ENCODE measurements at places on chromosomes 16 and 17. TPM values are rescaled to one million over a fixed set of nuclear protein-coding genes. Genes with fewer than 3 reads are reported as not detected.

DNA sequence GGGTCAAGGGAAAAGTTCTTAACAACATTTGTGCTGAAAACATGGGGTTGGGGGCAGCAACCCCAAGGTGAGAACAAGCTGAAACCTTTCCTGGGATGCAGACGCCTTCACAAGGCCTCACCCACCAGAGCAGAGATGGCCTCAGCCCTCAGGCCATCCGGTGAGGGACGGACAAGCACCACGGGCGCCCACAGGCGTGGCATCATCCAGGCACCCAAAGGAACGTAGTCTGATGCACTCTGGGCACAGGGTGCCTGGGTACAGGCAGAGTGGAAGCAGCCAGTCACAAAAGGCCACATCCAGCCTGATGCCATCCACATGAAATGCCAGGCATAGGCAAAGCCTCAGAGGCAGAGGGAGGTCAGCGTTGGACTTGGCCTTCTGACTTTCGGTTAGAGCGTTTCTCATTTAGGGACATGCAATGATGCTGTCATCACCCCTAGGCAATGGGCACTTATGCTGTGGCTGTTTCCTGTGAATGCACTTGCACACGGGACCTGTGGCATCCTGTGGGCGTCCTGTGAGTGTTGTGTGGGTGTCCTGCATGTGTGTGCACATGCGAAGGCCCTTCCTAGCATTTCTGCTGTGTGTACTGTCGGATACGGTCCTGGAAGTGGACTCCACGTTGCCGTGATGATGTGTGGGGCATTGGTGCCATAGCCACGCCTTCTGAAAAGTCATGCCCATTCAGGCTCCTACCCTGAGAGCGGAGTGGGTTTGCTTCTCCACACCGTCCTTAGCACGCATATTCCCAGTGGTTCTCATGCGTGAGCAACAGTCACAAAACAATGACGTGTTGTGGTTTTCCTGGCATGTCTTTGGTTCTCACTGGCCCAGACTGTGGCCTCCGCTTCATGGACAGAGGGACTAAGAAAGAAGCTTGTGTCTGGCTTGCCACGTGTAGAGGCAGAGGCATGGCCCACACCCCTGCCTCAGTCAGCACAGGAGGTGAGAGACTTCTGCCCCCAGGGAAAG, 52.7 kb upstream of the ZNF469 start:
- no peaks in the 10 kb centered on the region for H3K36me3 ChIP-seq
- DNase-seq: no peak
- H3K27ac ChIP-seq: no peak overlapping the region
- H3K27me3 ChIP-seq: peaks cover 6% of the 10 kb centered on the region
- no peak overlapping the region for H3K4me3 ChIP-seq

The RHBDL1 gene
- total RNA-seq: 0.82 TPM

DNA sequence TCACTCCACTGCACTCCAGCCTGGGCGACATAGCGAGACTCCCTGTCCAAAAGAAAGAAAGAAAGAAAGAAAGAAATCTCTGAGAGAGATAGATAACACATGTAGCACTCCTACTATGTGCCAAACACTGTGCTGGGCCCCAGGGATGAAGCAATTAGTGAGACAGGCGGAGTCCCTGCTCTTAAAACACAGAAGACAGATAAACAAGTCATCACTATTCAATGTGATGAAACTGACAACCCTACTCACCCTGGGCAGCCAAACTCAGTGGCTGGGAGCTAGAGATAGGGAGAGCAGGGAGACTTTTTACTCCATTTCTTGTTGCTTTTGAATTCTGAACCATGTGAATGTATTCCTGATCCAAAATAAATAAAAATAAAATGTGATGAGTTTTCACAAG, 35.2 kb upstream of the GOSR2 start:
- H3K4me3 ChIP-seq: no peak overlapping the region
- H3K27ac ChIP-seq: no peak overlapping the region
- peaks cover 14% of the 10 kb centered on the region for H3K27me3 ChIP-seq
- H3K4me1 ChIP-seq: no peaks in the 10 kb centered on the region

The EXOC3L1 gene
- total RNA-seq: not detected

The GTF3C1 gene
- 52.9 TPM for total RNA-seq

- H3K36me3 ChIP-seq: no peaks in the 10 kb centered on the region
- H3K27ac ChIP-seq: no peak overlapping the region
- H3K27me3 ChIP-seq: no peaks in the 10 kb centered on the region
- no peak for DNase-seq
- H3K4me1 ChIP-seq: no peaks in the 10 kb centered on the region
Measured at GRCh38 chr17:71413935-71414334, 706.9 kb upstream of the SOX9 start.

GRCh38 chr16:58031016-58031800, 5.7 kb downstream of the MMP15 start:
- DNase-seq: no peak
- no peaks in the 10 kb centered on the region for H3K4me1 ChIP-seq
- H3K36me3 ChIP-seq: no peaks in the 10 kb centered on the region

The TEDC2 gene
- 23.9 TPM for total RNA-seq

DNA sequence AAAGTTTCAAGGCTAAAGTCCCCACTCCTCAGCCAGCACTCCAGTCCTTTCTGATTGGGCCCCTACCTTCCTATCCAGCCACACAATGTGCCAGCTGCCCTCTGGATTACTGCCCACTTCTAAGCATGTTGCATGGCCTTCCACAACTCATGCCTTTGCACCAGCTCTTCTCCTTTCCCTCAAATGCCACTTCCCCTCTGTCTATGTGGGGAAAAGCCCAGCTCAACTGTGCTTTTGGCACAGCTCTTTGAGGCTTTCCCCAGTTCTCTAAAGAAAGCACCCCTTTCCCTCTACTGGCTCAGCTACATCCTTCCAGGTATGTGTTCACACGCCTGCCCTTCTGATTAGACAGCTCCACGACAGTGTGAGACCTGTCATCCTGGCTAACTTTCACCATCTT, 18.5 kb downstream of the GTF3C1 start:
- peaks cover 46% of the 10 kb centered on the region for H3K36me3 ChIP-seq
- no peak overlapping the region for H3K4me3 ChIP-seq
- no peak overlapping the region for H3K27ac ChIP-seq
- H3K27me3 ChIP-seq: no peaks in the 10 kb centered on the region
- no peaks in the 10 kb centered on the region for H3K4me1 ChIP-seq

GRCh38 chr16:88296437-88297177, 86.2 kb upstream of the ZNF469 start:
- peaks cover 11% of the 10 kb centered on the region for H3K27me3 ChIP-seq
- no peak for DNase-seq
- H3K4me3 ChIP-seq: no peak overlapping the region

The PDF gene
- total RNA-seq: 17.6 TPM

The NACA2 gene
- total RNA-seq: not detected

GRCh38 chr17:45009676-45010467, 41.6 kb downstream of the DCAKD start:
- peaks cover 7% of the 10 kb centered on the region for H3K27me3 ChIP-seq
- DNase-seq: no peak

DNA sequence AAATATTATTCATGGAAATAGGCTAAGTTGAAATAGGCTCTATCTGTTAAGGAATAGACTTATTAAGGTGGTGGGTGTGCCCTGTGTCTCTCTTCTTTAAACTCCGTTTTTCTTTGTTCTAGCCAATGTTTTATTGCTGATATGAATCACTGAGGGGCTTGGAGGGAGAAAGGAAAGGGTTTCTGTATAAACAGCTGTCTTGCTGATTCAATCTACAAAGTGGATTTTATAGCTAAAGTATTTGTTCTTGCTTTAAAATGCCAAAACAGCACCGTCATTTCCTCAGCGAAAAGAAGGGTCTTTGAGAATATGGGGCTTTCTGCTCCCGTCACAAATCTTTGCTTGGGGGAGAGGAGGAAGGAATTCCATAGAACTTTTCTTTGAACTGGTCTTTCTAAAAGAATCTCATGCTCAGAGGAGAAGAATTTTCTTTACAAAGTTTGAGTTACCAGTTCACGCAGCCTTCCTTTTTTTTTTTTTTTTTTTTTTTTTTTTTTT, 39.3 kb downstream of the MSI2 start:
- no peaks in the 10 kb centered on the region for H3K27me3 ChIP-seq
- no peak for DNase-seq
- no peak overlapping the region for H3K27ac ChIP-seq
- H3K4me1 ChIP-seq: peaks cover 24% of the 10 kb centered on the region
- peaks cover 38% of the 10 kb centered on the region for H3K36me3 ChIP-seq
- no peak overlapping the region for H3K4me3 ChIP-seq

GRCh38 chr16:56965149-56966092, 3.7 kb downstream of the CETP start:
- DNase-seq: no peak
- no peaks in the 10 kb centered on the region for H3K36me3 ChIP-seq
- H3K27ac ChIP-seq: peak overlapping the region; percentile 81
- no peak overlapping the region for H3K4me3 ChIP-seq

- peak within 1 kb of the TSS; percentile 72 for H3K4me3 ChIP-seq
- H3K36me3 ChIP-seq: peaks cover 3% of the 10 kb centered on the region
- no peak for DNase-seq
Measured at GRCh38 chr16:86510465-86511261, at the start of gene FOXF1. FOXF1 (plus strand) TSS chr16:86510527; CDS start chr16:86510570, 43 bp downstream.

The PERCC1 gene
- not detected for total RNA-seq

DNA sequence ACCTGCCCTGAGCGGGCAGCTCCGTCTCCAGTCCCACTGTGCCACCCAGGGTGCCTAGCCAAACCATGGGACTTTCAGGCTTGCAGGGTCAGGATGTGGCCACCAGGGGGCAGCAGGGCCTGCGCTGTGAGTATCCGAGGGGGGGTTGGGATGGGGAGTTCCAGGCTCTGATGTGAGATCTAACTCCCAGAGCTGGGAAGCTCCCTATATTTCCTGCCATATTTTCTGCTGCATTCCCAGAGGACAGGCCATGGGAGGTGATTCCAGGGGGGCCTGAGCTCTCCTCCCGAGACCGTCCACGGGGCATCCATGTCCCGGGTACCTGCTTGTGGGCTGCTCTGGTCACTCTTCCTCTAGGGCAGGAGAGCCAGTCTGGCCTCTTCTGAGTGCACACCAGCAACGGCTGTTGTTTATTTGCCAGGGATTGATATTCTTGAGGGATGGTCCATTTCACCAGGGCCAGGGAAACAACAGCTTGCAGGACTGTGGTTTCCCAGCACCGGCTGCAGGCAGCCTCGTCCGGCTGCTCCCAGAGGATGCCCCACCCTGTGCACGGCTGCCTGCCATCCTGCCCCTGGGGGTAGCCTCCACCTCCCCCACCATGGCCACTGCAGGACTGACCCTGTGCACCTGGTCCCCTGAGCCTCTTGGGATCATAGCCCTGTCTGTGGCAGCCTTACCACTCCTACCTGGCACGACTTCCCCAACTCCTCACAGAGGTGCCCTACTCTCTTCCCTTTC, 1.2 kb downstream of the GPR142 start:
- peak; percentile 82 for DNase-seq
- H3K36me3 ChIP-seq: no peaks in the 10 kb centered on the region
- H3K27ac ChIP-seq: no peak overlapping the region
- H3K4me3 ChIP-seq: peak overlapping the region; percentile 35

- DNase-seq: no peak
- no peaks in the 10 kb centered on the region for H3K27me3 ChIP-seq
- no peaks in the 10 kb centered on the region for H3K4me1 ChIP-seq
- no peak overlapping the region for H3K27ac ChIP-seq
- H3K4me3 ChIP-seq: no peak overlapping the region
Measured at GRCh38 chr17:82950525-82951102, 110.8 kb upstream of the ZNF750 start.

The KRTAP2-2 gene
- total RNA-seq: not detected

- H3K4me3 ChIP-seq: peak overlapping the region; percentile 44
- H3K27ac ChIP-seq: peak overlapping the region; percentile 85
- no peaks in the 10 kb centered on the region for H3K27me3 ChIP-seq
- no peak for DNase-seq
- H3K36me3 ChIP-seq: peaks cover 11% of the 10 kb centered on the region
Measured at GRCh38 chr17:35073183-35073790, 9.8 kb upstream of the RFFL start.

DNA sequence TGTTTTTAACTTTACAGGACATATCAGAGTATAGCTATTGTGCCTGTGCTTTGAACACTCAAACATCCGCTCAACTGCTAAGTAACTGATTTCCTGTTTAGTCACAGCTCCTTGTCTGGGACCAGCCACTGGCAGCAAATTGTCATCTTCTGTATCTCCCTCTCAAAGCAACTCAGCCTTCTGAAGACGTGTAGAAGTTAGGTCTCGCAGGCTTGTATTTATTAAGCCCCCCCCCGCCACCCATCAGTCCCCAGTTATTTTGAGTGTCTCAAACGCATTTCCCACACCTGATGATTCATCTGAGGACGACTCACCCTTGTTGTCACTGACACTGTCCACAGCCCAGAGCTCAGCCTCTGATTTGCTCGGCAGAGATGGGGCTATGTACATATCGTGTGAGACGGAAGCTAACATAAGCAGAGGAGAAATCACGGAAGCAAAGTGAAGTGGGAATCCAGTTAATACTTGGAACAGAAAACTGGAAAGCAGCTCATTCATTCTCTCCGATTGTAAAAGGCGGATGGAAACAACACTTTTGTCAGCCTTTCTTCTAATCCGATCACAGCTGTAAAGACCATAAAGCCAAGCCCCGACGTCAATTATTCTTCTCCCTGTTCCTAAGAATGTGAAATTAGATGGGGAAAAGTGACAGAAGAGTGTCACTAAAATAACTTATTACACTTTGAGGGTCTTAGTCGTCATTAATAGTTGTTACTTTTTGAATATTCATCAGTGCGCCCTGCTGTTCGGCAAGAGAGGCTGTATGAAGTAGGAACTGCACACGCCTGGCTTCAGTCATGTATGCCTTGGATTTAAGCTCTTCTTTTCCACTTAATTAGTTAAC, 64.2 kb downstream of the PITPNC1 start:
- no peaks in the 10 kb centered on the region for H3K27me3 ChIP-seq
- DNase-seq: peak; percentile 86
- H3K4me3 ChIP-seq: peak overlapping the region; percentile 84
- H3K27ac ChIP-seq: peak overlapping the region; percentile 99
- H3K4me1 ChIP-seq: peaks cover 62% of the 10 kb centered on the region
- H3K36me3 ChIP-seq: no peaks in the 10 kb centered on the region

DNA sequence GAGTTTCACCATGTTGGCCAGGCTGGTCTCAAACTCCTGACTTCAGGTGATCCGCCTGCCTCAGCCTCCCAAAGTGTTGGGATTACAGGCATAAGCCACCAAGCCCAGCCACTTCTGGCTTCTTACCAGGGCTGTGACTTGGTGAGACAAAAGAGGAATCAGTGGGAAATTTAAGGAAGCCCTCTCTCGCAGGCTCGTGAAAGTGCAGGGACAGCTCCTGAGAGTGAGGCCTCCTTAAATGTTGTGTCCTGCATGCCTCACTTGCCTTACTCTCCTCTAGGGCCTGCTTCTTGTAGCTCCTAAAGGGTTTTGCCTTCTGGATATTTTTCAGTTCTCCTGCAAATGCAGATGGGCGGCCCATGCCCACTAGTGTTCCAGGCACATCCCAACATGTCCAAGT, 5.2 kb downstream of the AHSP start:
- DNase-seq: no peak
- H3K4me1 ChIP-seq: peaks cover 15% of the 10 kb centered on the region
- H3K4me3 ChIP-seq: no peak overlapping the region
- H3K36me3 ChIP-seq: no peaks in the 10 kb centered on the region
- H3K27me3 ChIP-seq: peaks cover 22% of the 10 kb centered on the region

The MYH13 gene
- not detected for total RNA-seq

The TP53TG3F gene
- total RNA-seq: not detected

Data from activated CD4-positive, alpha-beta memory T cell treated with anti-CD3 and anti-CD28 coated beads for 36 hours (primary cell).